ENCODE measurements at places on chromosomes 3 and 15.

DNA sequence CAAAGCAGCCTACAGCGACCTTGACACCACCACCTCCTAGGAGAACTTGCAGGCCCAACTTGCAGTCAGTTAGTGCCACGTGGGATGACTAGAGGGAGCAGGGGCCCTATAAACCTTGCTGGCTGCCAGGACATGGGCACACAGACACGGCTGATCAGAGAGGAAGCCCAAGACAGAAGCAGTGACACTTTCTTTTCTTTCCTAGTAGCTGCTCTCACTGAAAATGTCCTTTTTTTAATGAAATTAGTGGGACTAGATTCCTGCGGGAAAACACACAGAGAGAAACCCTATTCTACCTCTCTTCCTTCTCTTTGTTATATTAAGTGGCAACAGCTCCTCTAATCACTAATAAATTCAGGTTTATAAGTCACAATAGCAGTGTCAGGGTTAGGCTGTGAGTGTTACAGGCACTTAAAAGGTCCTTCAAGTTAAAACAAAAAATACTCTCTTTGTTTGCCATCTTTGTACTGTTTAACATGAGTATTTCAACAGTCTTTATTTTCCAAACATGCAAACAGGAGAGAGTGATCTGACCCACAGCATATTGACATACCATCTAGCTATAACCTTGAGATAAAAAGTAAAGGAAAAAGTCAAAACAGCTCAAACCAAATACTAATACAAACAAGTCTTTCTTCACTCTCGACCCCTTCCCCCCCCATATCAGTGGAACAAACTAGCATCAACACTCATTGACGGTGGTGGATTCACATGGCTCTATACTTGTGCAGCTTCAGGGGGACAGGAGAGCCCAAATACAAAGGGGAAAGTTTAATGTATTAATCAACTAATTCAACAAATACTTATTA lies 2.1 kb upstream of the TMEM212 start:
- DNase-seq = no peak

DNA sequence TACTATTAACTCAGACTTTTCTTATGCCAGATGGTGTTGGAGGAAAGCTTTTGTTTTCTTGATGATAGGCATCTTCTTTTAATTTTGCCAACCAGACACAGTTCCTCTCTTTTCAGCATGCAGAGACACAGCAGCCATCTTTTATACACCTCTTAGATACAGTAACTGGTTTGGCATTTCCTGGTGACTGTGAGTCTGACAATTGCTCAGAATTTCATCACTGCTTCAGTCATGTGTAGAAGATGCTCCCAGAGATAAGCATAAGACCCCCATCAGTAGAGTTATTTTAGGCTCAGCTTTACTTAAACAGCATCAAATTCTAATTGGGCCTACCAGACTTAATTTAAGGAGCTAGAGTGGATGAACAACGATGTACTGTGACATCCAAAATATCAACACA lies 779.0 kb downstream of the SQOR start:
- DNase-seq = no peak

- no peak for DNase-seq
Measured at GRCh38 chr15:58703610-58704009, 45.9 kb downstream of the ADAM10 start.

DNA sequence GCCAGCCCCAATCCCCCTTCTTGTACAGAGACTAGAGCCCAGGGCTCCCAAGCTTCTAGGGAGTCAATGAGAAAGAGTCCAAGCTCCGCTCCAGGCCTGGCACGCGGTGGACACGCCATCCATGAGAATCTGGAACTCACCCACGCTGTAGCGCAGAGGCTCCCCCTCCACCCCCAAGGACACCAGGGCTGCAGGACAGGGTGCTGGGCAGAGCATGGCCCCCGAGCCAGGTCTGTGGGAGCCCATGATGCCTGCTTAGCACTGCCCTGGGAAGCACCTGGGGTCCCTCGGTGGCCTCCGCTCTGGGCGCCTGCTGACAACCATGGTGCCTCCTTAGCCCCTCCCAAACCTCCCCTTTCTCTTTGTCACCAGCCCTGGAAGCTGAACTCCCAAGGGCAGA lies 28.5 kb downstream of the ACSBG1 start:
- DNase-seq = no peak

GRCh38 chr3:150330872-150331271 lies 77.2 kb upstream of the TSC22D2 start:
- DNase-seq = no peak

DNA sequence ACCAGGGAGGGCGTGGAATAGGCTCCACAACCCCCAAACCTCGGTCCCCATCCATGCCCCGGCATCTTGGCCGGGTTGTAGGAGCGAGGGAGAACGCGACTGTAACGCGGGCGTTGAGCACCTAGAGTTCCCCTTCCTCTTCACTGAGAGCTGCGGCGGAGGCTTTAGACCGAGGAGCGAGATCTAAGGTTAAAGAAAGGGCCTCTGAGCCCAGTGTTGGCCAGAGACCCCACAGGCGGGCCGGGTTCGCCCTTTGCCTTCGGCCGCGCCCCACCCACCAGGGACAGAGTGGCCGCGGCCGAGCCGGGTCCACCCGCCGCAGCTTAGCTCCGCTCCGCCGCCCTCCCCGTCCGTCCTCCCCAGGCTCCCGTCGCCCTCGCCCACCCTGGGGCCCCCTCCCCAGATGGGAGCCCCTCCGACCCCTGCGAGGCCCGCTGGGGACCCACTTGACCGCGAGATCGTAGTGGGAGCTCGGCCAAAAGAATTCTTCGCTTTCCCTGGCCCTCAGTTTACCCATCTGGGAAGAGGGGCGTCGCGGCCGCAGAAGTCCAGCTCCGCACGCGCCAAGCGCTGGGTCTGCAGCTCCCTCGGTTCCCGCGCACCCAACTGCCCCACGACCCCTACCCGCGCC lies 425 bp downstream of the ANPEP start:
- DNase-seq = no peak

- DNase-seq = no peak
Measured at GRCh38 chr15:74421302-74422245, 12.2 kb downstream of the SEMA7A start.
